NCI-H226 (cell line): ENCODE measurements at places on chromosomes 1 and 21.

GRCh38 chr1:93178418-93178817, 1.8 kb downstream of the TMED5 start:
- no peak for DNase-seq

DNA sequence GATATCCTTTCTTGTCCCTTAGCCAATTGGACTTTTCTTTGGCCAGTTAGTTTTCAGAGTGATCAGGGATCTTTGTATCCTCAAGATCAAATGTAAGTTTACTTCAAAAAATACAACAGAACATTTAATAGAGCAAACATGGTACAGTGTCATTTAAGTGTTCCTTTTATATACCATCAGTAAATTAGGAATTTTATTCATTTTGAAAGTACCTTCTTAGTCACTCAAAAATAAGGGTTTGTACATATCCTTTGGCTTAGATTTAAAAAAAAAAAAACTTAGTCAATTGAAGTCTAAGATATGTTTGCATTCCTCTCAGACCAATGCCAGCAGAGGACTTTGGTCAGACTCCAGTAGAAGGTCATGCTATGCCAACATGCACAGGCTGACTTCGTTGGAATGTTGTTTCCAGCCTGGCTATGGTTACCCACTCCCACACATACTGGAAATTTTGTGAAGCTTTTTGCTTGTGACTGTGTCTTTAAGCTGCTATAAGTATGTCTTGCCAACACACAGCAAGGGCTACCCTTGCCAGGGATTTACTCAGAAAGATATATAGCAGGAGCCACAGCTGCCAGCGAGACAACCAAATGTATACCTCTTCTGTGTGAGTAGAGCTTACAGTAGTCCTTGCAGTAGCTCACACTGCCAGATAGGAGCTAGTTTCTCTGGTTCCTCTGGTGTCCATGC, 81.5 kb upstream of the LRIF1 start:
- peak; percentile 77 for DNase-seq

- peak; percentile 35 for DNase-seq
Measured at GRCh38 chr1:159132271-159132881, 39.0 kb upstream of the CADM3 start.

- DNase-seq = peak; percentile 20
Measured at GRCh38 chr1:212432272-212432660, 454 bp upstream of the NENF start.

GRCh38 chr1:100510451-100510850, 27.5 kb upstream of the GPR88 start:
- DNase-seq = no peak

GRCh38 chr1:156676114-156676819, 940 bp downstream of the NES start:
- no peak for DNase-seq
